Dermis lymphatic vessel endothelial cell (primary cell): ENCODE measurements at places on chromosomes 12 and 14. TPM values are rescaled to one million over a fixed set of nuclear protein-coding genes. Genes with fewer than 3 reads are reported as not detected.

The MYF6 gene
- not detected in 2 replicates for total RNA-seq

The GLIPR1L2 gene
- under 0.01 and 0.09 TPM in 2 replicates for total RNA-seq

The CCDC196 gene
- total RNA-seq = not detected in 2 replicates

The AQP5 gene
- not detected in 2 replicates for total RNA-seq

The KCNK13 gene
- not detected in 2 replicates for total RNA-seq

The RNASE7 gene
- total RNA-seq = not detected in 2 replicates
